ENCODE measurements at places on chromosomes 13 and 19.

- DNase-seq, result no peak
Measured at GRCh38 chr13:111913761-111914140, 153.2 kb upstream of the SOX1 start.

GRCh38 chr19:40262422-40262821, 22.7 kb downstream of the AKT2 start:
- DNase-seq, result no peak

DNA sequence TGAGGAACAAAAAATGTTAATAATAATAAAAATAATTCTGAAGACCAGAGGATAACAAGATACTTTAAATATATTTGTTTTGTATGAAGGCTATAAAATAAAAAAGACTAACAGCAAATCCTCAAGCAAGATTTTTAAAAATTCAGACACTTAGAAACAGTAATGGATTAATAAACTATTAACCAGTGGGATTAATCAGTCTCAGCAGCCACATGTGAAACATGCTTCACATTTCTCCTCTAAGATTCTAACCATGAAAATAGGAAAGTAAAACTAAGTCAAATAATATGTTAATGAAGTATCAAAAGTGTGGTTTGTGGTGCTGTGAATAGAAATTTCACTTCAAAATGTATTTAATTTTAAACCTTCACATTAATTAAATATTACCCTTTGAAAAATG, 57.4 kb downstream of the KCNRG start:
- DNase-seq, result no peak

DNA sequence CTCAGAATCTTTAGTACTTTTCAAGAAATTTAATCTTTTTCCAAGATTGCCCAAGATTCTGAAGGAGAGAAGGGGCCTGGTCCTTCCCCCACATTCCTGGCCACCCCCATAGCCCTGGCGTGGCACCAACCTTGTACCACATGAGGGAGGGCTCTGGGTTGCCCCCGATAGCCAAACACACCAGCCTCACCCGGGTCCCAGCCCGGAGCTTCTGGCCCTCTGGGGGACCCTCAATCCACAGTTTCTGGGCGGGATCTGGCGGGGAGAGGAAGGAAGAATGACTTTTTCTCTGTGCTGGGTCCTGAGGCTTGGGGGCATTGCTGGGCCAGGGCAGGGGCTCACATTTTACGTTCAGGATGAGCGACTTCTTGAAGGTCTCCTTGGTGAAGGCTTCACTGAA, 4.4 kb downstream of the NPHS1 start:
- DNase-seq, result no peak

DNA sequence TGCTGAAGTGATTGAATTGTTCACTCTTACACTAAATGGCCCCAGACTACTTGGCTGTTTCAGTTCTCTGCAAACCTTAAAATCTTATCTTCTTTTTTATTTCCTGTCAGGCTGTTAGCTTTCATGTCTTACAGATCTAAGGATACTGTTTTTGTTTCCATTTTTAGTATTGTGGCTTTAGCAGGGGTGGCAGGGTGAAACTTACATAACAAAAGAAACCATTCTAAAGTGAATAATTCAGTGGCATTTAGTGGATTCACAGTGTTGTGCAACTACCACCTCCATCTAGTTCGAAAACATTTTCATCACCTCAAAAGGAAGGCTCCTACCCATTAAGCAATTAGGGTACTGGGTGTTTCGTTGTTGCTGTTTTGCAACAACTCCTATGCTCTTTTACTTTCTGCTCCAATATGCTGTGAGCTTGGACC, 19.8 kb downstream of the TMEM272 start:
- no peak for DNase-seq

DNA sequence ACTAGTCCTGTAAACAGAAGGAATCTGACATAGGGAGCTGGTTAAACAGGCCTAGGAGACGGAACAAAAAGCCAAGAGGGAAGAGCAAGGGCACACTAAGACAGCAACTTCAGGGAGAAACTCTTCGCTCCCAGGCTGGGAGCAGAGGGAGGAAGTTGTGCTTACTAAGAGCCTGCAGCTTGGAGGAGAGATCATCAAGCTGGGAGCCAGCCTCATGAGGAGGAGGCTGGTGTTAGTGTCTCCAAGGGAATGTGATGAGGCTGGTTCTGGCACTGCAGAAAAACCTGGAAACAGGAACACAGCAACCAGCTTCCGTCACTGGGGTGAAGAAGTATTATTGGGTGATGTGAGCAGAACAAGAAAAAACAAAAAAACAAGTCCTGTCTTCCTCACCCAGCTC, 1027.3 kb downstream of the UQCRFS1 start:
- DNase-seq, result no peak

DNA sequence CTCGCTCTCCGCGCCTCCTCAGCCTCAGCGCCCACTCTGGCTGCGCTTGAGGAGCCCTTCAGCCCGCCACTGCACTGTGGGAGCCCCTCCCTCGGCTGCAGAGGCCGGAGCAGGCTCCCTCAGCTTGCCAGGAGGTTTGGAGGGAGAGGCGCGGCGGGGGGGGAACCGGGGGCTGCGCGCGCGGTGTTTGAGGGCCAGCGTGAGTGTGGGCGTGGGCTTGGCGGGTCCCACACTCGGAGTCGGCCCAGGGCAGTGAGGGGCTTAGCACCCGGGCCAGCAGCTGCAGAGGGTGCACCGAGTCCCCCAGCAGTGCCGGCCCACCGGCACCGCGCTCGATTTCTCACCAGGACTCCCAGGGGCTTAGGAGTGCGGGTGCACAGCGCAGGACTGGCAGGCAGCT, 1220.9 kb downstream of the PCDH9 start:
- no peak for DNase-seq

DNA sequence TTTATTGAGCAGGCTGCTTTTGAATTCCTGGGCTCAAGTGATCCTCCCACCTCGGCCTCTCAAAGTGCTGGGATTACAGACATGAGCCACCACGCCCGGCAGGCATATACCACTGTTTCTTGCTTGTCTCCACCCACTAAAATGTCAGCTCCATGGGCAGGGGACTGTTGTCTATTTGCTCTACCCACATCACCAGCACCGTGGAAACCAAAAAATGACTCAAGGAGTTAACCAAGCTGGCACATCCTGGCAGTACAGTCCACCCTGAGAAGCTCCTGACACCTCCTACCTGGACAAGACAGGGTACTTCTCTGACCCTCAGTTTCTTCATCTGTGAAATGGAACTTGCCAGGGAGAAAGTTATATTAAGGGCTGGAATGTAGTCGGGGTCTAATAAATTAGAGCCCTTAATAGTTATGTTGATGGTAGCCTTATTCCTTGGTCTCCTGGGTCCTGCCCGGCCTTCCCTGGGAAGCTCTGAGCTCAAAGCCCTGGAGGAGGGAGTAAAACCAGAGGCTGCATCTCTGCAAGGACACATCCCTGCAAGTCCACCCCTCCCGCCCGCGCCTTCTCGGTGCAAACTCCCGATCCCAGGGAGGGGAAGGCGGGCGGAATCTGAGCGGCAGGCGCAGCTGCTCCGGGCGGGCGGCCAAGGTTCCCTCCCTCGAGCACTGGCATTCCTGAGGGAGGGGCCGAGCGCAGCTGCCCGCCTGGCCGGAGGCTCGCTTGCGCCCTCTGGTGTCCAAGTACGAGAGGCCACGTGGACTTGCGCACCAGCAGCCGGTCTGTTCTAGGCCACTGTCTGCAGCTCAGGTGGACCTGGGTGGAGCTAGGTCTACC, 14.1 kb downstream of the RDH8 start:
- peak; percentile 49 for DNase-seq

GRCh38 chr13:31801088-31801487, 61.8 kb downstream of the RXFP2 start:
- no peak for DNase-seq

DNA sequence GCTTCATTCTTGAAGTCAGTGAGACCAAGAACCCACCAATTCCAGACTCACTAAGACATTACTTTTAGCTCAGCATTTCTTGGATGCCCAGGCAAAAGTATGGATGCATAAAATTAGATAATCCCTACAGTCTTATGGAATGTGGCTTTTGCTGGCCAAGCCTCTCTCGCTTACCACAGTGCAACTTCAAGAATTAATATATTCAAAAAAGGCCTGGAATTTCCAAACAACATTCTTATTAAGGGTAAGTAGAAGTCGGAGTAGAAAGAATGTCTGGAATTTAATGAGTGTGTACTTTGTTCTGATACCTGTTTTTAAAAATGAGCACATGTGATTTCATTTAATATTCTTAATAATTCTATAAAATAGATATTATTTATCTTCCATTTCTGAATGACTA, 302.4 kb upstream of the TMTC4 start:
- DNase-seq, result no peak

All from thymus (tissue), 14 donors.